ENCODE measurements at places on chromosomes 5 and 9. TPM values are rescaled to one million over a fixed set of nuclear protein-coding genes. Genes with fewer than 3 reads are reported as not detected.

DNA sequence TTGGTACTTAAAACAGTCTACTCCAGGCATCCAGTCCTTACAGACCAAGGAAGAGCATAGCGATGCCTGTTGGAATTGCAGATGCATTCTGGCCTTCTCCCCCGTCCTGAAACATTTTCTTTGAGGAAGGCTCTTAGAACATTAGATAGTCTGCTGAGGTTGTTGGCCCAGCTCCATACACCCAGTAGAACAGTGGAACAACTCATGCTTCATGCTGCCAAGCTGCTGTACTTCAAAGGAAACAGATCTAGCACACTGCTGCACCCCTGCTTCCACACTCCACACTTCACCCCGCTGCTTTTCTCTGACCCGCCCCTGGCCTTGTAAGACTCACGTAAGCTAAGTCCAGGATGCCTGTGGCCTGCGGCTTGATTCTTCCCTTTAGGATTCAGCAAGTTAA lies 33.4 kb upstream of the NCS1 start:
- no peak for DNase-seq

PJA2 gene
- polyA plus RNA-seq = 159 TPM

DNA sequence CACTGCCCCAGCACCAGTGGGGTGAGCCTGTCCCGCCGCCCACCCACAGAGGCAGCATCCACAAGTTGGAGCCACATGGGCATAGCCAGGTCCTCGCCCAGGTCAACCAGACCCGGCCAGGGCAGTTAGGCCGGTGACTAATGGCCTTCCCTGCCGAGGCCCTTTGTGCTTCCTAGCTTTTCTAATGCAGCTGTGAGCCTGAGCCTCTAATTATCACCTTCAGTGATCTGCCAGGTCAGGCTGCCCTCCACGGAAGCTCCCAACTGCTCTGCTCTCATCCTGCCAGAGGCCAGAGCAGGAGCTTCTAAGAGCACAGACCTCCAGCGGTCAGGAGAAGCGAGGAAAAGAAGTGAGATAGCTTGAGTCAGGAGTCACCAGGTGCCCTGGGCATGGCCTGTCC lies 87.1 kb upstream of the PPP1R26 start:
- no peak for DNase-seq

UIMC1 gene
- polyA plus RNA-seq = 41.4 TPM

PPP1R26 gene
- 31.0 TPM for polyA plus RNA-seq

DNA sequence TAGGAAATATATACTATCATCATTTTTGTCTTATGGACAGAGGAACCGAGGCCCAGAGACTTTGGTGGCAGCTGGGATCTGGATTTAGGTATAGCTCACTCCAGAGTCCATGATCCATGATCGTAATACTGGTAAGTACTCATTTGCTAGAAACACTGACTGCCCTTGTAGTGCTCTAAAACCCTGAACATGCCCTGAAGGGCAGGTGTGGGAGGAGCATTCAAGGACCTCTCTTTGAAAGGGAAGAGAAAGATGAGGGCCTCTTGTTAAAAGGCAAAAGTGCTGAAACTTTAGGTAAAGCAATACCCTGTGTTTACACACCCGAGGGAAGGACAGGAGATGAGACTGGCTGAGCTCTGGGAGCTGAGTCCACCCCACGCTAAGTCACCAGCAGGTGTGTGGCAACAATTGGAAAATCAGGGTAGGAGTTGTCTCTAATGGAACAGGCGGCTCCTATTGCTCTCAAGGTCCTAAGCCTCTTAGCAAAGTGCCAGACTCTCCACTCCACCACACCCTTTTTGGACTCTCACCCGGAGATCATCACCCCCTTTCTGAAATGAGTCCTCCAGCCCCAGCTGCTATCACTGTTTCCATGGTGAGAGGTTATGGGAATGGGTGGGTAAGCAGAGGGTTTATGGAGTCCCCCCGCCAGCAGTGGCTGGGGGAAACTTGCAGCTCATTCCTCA lies 34.8 kb downstream of the TRPC7 start:
- DNase-seq = no peak

- DNase-seq = no peak
Measured at GRCh38 chr9:80932181-80932580, 757.2 kb downstream of the TLE1 start.

Measured in right renal cortex interstitium (tissue), 3 donors.